Left lung (tissue), 14 donors: ENCODE measurements at places on chromosomes 3 and 15. TPM values are rescaled to one million over a fixed set of nuclear protein-coding genes. Genes with fewer than 3 reads are reported as not detected.

- no peaks in the 10 kb centered on the region for H3K4me1 ChIP-seq
- no peak overlapping the region for H3K27ac ChIP-seq
- no peak overlapping the region for H3K4me3 ChIP-seq
- no peaks in the 10 kb centered on the region for H3K36me3 ChIP-seq
- no peaks in the 10 kb centered on the region for H3K27me3 ChIP-seq
- no peak for DNase-seq
Measured at GRCh38 chr15:62612771-62613170, 429.8 kb upstream of the TPM1 start.

- DNase-seq, result no peak
- no peak overlapping the region for H3K27ac ChIP-seq
- H3K4me1 ChIP-seq, result no peaks in the 10 kb centered on the region
Measured at GRCh38 chr3:132174500-132174899, 139.7 kb upstream of the CPNE4 start.

The KLHL6 gene
- 1.7 TPM for polyA plus RNA-seq

The MUSTN1 gene
- not detected for polyA plus RNA-seq

The SERPINI2 gene
- polyA plus RNA-seq, result 0.59 TPM

GRCh38 chr3:195806916-195807231 lies 4.9 kb downstream of the MUC4 start:
- H3K4me3 ChIP-seq, result no peak overlapping the region
- no peak overlapping the region for H3K27ac ChIP-seq
- H3K36me3 ChIP-seq, result no peaks in the 10 kb centered on the region
- DNase-seq, result no peak
- peaks cover 22% of the 10 kb centered on the region for H3K4me1 ChIP-seq

DNA sequence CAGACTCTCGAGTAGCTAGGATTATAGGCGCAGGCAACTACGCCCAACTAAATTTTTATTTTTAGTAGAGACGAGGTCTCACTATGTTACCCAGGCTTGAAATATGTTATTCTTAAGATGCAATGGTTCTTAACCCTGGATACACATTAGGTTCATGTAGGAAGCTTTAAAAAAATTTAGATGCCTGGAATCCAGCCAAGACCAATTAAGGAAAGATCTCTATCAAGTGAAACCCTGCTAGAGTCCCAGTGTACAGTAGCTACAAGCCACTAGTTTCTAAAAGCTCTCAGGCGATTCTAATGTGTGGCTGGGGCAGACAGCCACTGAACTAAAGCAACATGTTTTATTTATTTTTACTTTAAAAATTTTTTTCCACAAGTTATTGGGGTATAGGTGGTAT lies 33.2 kb downstream of the TRIM69 start:
- H3K27me3 ChIP-seq, result no peaks in the 10 kb centered on the region
- H3K27ac ChIP-seq, result no peak overlapping the region
- no peaks in the 10 kb centered on the region for H3K36me3 ChIP-seq
- DNase-seq, result no peak

The TXNRD3 gene
- 20.9 TPM for polyA plus RNA-seq

The SH2D7 gene
- 0.53 TPM for polyA plus RNA-seq

DNA sequence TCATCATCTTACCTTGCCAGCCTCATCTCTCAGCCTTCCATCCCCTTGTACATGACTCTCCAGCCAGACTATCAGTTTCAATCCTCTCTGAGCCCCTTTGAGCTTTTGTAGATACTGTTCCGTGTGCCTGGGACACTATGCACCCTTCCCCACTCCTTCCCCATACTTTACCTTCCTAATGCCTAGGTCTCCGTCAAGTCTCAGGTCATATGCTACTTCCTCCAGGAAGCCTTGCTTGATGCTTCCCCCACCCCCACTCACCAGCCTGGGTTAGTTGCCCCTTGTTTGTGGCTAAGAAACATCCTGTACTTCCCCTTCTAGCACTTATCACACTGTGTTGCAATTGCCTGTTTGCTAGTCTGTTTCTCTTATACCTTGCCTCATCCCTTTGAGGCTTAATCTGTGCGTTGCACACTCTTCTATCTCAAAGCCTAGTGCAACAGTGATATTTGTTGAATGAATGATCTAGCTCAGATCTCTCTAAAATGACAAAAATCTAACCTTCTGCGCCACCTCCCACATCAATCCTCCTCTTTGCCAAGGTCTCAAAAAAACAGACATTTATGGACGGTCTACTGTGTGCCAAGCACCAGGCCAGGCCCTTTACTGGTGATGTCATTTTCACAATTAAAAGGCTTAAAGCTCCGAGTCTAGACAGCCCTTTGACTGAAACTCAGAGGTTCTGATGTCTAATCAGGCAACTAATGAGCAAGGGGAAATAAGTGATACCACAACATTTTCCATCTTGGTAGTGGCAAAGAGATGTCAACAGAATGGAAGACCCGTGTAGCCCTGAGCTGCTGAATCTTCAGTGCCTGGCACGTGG lies 6.5 kb upstream of the USP3 start:
- H3K36me3 ChIP-seq, result no peaks in the 10 kb centered on the region
- DNase-seq, result no peak
- no peaks in the 10 kb centered on the region for H3K27me3 ChIP-seq
- H3K4me1 ChIP-seq, result peaks cover 96% of the 10 kb centered on the region

The CHRD gene
- polyA plus RNA-seq, result 17.9 TPM

GRCh38 chr3:141083836-141084649 lies 32.9 kb downstream of the SPSB4 start:
- no peaks in the 10 kb centered on the region for H3K27me3 ChIP-seq
- H3K36me3 ChIP-seq, result no peaks in the 10 kb centered on the region
- H3K27ac ChIP-seq, result no peak overlapping the region
- H3K4me3 ChIP-seq, result no peak overlapping the region
- H3K4me1 ChIP-seq, result no peaks in the 10 kb centered on the region
- DNase-seq, result no peak
